ENCODE measurements at places on chromosomes 11 and 22. TPM values are rescaled to one million over a fixed set of nuclear protein-coding genes. Genes with fewer than 3 reads are reported as not detected.

DNA sequence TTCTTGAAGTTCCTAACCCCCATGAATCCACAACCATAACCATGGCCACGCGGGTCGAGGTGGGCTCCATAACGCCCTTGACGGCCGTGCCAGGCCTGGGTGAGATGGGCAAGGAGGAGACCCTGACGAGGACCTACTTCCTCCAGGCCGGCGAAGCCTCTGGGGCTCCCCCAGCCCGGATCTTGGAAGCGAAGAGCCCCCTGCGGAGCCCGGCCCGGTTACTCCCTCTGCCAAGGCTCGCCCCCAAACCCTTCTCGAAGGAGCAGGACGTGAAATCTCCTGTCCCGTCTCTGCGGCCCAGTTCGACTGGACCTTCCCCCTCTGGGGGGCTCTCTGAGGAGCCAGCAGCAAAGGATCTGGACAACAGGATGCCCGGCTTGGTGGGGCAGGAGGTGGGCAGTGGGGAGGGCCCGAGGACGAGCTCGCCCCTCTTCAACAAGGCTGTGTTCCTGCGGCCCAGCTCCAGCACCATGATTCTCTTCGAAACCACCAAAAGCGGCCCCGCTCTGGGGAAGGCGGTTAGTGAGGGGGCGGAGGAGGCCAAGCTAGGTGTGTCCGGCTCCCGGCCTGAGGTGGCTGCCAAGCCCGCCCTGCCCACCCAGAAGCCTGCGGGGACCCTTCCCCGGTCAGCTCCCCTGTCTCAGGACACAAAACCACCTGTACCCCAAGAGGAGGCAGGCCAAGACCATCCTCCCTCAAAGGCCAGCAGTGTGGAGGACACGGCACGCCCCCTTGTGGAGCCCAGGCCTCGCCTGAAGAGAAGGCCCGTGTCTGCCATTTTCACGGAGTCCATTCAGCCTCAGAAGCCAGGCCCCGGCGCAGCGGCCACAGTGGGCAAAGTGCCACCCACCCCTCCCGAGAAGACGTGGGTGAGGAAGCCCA is 75.7 kb downstream of the KIAA1671 start:
- DNase-seq: no peak

GRCh38 chr11:107699371-107700285 is 12.2 kb downstream of the SLN start:
- DNase-seq: no peak

The SYTL2 gene
- 10.3 TPM for total RNA-seq

The VPREB1 gene
- total RNA-seq: not detected

The ACTN3 gene
- 0.11 TPM for total RNA-seq

GRCh38 chr11:114616516-114616915 is 20.9 kb upstream of the NXPE4 start:
- DNase-seq: no peak

- no peak for DNase-seq
Observed at GRCh38 chr22:41099036-41099435, 6.6 kb downstream of the EP300 start.

- no peak for DNase-seq
Observed at GRCh38 chr11:6825231-6825744, 20.2 kb upstream of the OR10A5 start.

DNA sequence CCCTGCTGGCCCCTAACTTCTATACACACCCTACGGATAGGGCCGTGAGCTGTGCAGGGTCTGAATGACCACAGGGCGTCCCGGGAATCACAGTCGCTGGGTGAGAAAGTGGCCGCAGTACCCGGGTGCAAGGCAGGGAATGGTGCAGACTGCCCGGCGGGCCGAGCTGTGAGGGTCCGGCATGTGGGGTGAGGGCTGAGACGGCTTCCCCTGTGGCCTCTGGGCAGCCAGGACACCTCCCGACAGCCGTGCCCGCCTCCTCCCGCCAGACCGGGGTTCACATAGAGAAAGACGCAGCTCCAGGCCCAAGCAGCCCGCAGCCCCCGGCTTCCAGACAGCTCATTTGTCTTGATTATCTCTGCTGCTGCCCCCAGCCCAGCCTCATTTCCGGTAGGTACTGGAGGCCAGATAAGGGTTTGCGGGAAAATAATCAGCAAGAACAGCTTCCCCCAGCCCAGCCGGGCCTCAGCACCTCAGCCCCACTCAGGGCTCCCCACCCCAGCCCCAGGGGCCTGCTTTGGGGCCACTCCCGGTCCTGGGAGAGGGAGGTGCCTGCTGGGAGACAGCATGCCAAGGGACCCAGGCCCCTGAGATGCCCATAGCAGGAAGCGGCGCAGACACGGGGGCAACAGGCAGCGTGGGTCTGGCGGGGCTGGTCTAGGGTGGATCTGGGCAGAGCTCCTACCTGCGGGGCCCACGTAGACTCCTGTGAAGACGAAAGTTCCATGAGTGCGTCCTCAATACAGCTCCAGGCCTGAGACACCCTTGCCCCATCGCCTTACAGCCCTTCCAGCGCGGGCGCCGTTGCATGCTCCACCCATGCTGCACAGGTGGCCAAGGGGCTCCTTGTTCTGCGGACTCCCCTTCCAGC is 123.1 kb downstream of the BRD1 start:
- peak; percentile 61 for DNase-seq

DNA sequence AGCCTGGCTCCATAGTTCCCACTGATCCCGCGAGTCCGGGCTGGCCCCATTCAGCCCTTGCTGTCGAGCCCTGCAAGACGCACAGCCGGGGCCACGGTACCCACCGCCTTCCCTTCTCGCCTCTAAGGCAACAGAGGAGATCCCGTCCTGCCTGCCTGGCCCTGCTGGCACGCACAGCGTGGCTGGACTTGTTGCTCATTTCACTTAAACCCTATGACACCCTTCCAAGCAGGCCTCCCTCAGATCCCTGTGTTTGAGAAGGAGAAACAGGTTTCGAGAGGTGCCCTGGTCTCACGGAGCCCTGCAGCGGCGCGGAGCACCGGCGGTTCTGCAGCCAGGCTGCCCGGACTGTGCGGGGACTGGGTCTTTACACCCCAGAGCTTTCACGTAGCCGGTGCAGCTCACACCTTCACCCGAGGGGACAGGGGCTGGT is 1048.4 kb downstream of the BRD1 start:
- DNase-seq: no peak

The RPS6KB2 gene
- total RNA-seq: 62.2 TPM

The CNIH2 gene
- 10.2 TPM for total RNA-seq

DNA sequence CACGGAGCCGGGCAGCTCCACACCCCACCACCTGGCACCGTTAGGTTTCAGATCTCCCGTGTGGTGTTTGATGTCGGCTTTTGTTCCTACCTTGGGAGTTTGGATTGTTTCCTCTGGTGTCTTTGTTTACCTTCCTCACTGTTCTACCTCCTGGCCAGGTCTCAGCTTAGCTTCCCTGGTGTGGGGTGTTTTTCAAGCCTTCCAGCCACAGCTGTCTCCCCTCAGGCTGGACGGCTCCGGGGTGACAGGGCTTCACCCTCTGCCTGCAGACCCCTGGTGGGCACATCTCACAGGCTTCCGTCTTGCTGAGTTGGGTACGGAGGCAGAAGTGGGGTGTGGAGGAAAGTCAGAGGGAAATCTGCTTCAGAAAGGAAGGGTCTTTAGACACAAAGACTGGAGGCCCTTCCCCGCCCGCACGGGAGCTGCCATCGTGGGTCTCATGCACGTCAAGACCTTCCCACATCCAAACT is 59.6 kb upstream of the EMID1 start:
- no peak for DNase-seq

DNA sequence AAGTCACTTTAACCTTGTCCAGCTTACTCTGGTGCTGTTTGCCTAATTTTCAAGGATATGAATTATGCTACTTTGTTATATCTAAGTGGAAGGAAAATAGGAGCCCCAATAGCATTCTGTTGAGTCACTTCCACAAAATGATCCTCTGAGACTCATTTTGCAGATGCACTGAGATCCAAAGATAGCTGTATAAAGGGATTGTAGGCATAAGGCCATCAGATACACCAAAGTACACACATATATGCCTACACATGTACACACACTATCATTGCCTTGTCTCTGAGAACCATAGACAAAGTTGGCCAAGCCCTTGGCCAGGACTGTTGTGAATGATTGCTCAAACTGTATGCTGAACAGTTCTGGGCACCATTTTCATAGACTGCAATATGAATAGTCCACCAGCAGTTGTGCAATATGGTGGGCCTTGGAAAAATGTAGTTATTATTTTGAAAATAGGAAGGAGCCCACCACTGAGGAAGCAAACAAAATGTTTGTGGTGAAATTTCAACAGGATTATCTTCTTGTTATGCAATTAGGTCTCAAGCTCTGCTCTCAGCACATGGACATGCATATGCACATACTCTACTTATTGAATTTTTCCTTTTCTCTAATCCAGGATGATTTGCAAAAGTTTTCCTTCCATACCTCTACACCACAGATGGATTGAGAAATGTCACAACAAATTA is 186.0 kb upstream of the CTSC start:
- DNase-seq: no peak

DNA sequence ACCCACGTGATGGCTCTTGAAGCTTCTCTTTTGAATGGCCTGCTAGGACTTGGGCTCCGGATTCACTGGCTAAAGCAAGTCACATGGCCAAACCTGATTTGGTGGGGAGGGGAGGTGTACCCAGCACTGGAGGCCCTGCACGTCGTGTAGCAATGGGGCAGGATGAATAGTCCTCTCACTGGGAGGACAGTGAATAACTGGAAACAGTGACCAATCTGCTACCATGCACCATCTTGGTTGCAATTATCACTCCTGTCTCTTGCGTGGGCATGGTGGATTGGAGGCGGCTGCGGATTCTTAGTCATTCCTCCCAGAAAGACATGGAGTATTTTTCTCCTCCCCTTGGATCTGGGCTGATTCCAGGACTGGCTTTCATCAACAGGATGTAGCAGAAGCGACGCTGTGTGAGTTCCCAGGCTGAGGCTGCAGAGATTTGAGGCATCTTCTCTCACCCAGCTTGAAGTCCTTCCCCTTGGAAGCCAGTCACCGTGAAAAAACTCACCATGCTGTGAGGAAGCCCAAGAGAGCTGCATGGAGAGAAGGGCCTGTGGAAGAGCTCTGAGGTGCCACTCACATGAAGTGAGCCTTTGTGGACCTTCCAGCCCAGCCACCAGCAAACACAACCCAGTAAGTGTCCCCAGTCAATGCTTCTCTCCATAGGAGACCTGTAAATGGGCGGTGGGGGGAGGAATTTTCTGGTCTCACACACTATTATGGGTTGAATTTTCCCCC is 70.4 kb downstream of the IGLL1 start:
- no peak for DNase-seq

DNA sequence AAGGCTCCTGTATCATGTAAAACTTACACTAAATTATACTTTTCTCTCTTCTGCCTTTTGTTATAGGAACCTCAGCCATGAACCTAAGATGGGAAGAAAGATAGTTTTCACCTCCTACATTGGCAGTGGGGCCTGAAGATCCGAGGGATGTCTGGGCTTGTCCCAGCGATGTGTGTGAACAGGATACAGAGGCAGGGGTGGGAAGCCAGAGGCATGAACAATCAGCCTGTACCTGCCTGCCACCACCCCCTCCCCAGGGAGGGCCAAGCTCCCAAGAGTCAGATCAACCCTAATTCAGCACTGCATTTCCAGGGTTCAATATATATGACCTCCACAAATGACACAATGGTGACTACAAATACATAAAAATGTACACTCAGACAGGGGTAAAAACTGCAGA is 9.4 kb downstream of the KIAA0930 start:
- no peak for DNase-seq

DNA sequence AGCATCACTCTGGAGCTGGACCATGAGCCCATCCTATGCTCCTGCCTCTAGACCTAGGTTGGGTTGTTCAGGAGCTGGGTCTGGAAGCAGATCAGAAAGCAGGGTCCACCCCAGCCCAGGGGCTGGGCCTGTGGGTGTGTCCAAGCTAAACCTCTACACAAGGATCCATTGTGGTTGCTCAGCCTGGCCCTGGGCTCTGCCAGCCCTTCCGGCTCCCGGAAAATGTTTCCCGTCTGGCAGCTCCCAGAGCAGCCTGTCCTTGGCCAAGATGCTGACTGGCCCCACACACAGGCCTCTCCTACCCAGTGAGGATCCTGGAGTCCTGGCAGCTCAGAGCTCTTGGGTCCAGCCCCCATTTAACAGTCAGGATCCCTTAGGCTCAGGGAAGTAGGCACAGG is 35.3 kb upstream of the FCHSD2 start:
- DNase-seq: no peak

DNA sequence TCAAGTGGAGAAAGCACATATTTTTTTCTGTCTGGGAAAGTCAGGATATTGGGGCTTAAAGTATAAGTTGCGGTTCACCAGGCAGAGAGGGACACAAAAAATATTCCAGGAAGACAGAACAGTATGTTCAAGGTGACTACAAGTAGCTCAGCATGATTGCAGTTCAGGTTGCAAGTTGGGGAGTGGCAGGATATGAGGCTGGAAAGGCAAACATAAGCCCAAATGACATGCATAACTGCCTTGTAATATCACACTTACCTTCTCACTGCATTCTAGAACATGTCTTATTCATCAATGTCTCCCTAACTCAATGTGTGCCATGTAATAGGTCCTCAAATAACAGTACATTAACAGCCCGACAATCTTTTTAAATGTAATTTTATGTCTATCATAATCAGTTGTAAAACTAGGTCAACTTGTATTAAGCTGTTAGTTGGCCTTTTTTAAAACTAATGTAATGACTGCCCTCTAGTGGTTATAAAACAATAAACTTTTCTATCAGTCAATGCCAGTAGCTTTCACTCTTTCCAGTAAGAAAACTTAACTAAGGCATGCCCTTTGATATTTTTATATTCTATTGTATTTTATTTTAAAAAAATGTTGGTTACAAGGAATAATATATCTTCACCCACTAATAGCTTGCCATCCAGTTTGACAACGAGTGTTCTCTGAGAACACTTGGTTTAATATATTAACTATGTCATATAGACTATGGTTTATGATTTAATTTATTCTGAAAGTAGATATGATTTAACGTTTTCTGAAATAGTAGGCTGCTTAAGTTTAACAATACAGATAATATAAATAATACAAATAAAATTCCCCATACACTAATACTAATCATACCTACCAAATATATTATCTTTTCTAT is 39.4 kb upstream of the CFAP300 start:
- DNase-seq: no peak

DNA sequence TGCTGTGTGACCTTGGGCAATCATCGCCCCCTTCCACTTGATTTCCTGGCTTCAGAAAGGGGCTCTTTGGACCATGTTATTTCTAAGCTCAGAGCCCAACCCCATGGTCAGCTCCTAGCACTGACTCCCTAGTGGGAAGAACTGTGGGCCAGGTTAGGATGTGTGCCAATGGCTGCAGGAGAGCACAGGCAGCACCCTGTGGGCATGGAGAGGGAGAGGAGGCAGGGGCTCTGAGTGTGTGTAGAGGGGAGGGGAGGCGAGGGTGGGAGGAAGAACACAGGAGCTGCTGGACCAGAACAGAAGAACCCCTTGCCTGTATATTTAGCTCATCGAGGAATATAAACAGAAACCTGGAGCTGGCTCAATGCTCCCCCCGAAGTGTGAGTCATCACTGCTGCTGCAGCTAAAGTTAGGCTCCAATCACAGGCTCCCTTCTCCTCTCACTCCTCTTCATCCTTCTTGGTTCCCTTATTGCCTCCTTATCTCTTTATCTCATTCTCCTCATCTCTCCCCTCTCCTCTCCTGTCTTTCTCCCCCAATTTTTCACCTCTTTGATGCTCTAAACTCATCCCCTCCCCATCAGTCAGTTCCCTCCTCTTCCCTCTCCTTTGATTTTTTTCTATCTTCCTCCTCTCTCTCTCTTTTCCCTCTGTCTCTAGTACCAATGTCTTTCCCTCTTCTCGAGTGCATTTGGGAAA is 14.5 kb upstream of the RPS19BP1 start:
- DNase-seq: no peak

GRCh38 chr11:72738199-72739141 is 13.7 kb downstream of the ARAP1 start:
- DNase-seq: no peak

All from mesothelial cell of epicardium (in vitro differentiated cells).